ENCODE measurements at places on chromosomes 1 and 21. TPM values are rescaled to one million over a fixed set of nuclear protein-coding genes. Genes with fewer than 3 reads are reported as not detected.

GJA4 gene
- total RNA-seq, result 23.0 TPM

LPAR3 gene
- total RNA-seq, result 16.6 TPM

MXRA8 gene
- total RNA-seq, result 21.8 TPM

RBP7 gene
- 39.3 TPM for total RNA-seq

ZNF593OS gene
- not detected for total RNA-seq

OLIG2 gene
- not detected for total RNA-seq

OR2L3 gene
- not detected for total RNA-seq

CELA3A gene
- total RNA-seq, result not detected

BACE2 gene
- 14.5 TPM for total RNA-seq

INSRR gene
- total RNA-seq, result 0.46 TPM

C1QB gene
- total RNA-seq, result 165 TPM

IPP gene
- total RNA-seq, result 11.6 TPM

KRTAP10-10 gene
- not detected for total RNA-seq

SLC9C2 gene
- 0.16 TPM for total RNA-seq

BCAR3 gene
- 17.8 TPM for total RNA-seq

TLR5 gene
- total RNA-seq, result 3.1 TPM

S100A9 gene
- total RNA-seq, result 190 TPM

OR2T35 gene
- not detected for total RNA-seq

ALDH9A1 gene
- total RNA-seq, result 57.3 TPM

TSTD1 gene
- total RNA-seq, result 10.5 TPM

ACTA1 gene
- 1,694 TPM for total RNA-seq

CYP4X1 gene
- total RNA-seq, result 1.5 TPM

SYNC gene
- 24.7 TPM for total RNA-seq

SZT2 gene
- total RNA-seq, result 22.5 TPM

PARS2 gene
- 4.2 TPM for total RNA-seq

MX2 gene
- total RNA-seq, result 4.8 TPM

CFAP45 gene
- total RNA-seq, result 1.0 TPM

KCNE1 gene
- 5.5 TPM for total RNA-seq

SLC30A10 gene
- total RNA-seq, result 0.43 TPM

LAX1 gene
- total RNA-seq, result 0.22 TPM

SH2D5 gene
- total RNA-seq, result not detected

RPE65 gene
- not detected for total RNA-seq

RGS1 gene
- total RNA-seq, result 0.32 TPM

KRTAP11-1 gene
- not detected for total RNA-seq

LRRC3 gene
- 3.3 TPM for total RNA-seq

TFF2 gene
- total RNA-seq, result not detected

SRGAP2 gene
- total RNA-seq, result 20.7 TPM

AIRE gene
- not detected for total RNA-seq

SEMA6C gene
- total RNA-seq, result 57.6 TPM

FABP3 gene
- total RNA-seq, result 5,086 TPM

FCGR3A gene
- total RNA-seq, result 31.4 TPM

MARK1 gene
- total RNA-seq, result 17.3 TPM

RGL1 gene
- 18.9 TPM for total RNA-seq

ALPL gene
- 11.0 TPM for total RNA-seq

NBPF4 gene
- total RNA-seq, result not detected

RGSL1 gene
- total RNA-seq, result not detected

HSD3B1 gene
- not detected for total RNA-seq

SLAMF9 gene
- not detected for total RNA-seq

DNAJC11 gene
- 74.1 TPM for total RNA-seq

HTR6 gene
- not detected for total RNA-seq

AMY1B gene
- total RNA-seq, result not detected

FCRLB gene
- total RNA-seq, result 0.35 TPM

PUM1 gene
- 71.1 TPM for total RNA-seq

MAP1LC3C gene
- total RNA-seq, result 0.19 TPM

KIF2C gene
- 0.87 TPM for total RNA-seq

CD84 gene
- total RNA-seq, result 3.4 TPM

COL11A1 gene
- not detected for total RNA-seq

RGS5 gene
- 246 TPM for total RNA-seq

HMGCL gene
- total RNA-seq, result 32.8 TPM

LRRC71 gene
- total RNA-seq, result not detected
